ENCODE measurements at places on chromosomes 1 and 21.

GRCh38 chr1:175197531-175197930 lies 5.0 kb upstream of the KIAA0040 start:
- DNase-seq: no peak

DNA sequence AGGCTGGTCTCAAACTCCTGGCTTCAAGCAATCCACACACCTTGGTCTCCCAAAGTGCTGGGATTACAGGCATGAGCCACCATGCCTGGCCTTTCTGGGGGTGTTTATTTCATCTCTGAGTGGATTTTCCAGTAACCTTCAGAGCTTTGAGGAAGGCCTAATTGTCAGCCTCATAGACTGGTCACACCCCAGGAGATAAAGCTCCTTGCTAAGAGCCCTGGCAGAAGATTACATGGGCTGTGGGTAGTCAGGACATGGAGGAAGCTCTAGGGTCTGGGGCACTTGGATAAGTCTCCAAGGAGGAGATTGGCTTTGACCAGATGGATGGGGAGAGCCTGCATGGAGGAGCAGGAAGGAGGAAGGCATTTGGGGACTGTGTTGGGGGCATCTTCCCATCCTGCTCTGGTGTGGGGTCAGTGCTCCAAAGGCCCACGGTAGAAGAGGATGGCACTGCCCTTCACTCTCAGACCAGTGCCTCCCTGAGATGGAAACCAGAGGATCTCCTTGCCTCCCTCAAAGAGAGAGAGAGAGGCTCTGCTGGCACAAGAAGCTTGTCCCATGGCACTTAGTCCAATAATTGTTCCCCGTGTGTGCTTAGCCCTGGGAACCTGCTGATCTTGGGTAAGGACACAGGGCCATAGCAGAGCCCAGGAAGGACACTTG lies 14.7 kb upstream of the GSTM4 start:
- no peak for DNase-seq

GRCh38 chr1:59445040-59445439 lies 148.1 kb downstream of the FGGY start:
- no peak for DNase-seq

- no peak for DNase-seq
Observed at GRCh38 chr1:34926156-34926555, 3.3 kb downstream of the DLGAP3 start.

DNA sequence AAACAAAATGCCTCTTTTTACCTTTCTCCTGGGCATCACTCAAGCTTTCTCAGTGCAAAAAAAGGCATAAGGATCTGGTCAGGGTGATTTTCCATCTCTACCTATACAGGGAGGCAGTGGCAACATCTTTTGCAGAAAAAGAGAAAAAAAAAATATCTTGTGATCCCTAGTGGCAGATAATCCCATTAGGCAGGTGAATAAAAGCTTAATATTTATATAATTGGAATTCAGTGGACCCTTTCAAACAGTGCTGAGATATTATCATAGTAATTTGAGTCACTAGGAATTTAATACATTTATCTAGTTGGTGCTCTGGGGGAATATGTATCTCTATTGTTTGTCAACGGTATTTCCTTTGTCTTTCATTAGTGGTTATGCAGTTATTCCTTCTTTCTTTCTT lies 29.9 kb upstream of the CXADR start:
- DNase-seq: no peak

DNA sequence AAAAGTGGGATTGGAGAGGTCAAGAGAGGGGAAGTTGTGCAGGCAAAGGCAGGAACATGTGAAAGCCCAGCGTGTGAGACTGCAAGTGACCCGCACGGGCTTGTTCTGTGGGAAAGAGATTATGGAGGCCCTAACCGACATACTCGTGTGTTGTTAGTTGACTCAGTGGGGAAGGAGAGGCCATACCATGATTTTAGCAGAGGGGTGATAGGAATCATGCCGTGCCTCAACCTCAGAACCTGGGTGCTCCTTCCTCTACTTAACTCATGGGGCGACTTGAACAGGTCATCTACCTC lies 19.3 kb downstream of the PGLYRP3 start:
- DNase-seq: no peak

GRCh38 chr1:232168508-232168907 lies 461.4 kb downstream of the SIPA1L2 start:
- DNase-seq: no peak

GRCh38 chr1:247273013-247273412 lies 17.1 kb downstream of the VN1R5 start:
- DNase-seq: no peak

DNA sequence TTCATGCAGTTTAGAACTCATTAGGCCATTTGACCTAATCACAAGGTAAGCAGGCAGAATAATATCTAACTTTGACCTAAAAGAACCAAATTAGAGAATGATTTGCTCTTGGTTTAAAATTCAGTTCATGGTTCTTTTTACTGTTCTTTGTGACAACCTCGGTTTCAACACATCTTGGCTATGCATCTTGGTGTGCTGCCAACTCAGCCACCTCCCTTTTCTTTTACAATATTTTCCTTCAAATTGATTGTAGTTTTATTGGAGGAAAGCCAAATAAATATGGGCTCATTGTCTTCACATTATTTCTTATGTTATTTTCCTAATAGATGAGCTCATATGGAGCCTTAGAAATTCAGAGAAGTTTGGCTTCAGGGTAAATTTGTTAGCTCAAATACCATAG lies 338.3 kb downstream of the SIPA1L2 start:
- DNase-seq: no peak

DNA sequence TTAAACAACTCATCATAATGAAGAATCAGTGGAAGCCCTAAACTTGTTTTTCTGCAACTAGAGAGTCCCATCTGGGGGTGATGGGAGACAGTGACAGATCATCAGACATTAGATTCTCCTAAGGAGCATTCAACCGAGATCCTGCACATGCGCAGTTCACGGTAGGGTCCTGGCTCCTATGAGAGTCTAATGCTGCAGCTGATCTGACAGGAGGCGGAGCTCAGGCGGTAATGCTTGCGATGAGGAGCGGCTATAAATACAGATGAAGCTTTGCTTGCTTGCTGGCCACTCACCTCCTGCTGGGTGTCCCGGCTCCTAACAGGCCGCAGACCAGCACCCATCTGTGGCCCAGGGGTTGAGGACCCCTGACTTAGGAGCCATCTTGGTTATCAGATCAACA lies 247.2 kb downstream of the FMN2 start:
- no peak for DNase-seq

DNA sequence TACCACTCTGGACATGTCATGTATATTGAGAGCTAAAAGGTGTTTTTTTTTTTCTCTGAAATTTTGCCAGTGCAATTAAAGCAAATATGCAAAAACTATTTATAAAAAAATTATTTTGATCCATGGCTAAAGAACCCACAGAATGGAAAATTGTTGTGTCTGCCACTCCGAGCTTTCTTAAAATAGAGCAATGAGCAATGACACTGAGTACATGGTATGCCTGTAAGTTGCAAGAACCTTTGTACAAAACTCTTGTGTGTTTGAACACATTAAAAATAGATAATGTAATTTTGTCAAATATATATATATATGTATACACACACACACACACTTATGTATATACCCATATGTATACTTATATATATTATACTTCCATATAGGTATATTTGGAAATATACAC lies 1530.9 kb upstream of the B3GALT2 start:
- DNase-seq: no peak

GRCh38 chr1:31984419-31985347 lies 29.0 kb upstream of the KHDRBS1 start:
- DNase-seq: no peak

DNA sequence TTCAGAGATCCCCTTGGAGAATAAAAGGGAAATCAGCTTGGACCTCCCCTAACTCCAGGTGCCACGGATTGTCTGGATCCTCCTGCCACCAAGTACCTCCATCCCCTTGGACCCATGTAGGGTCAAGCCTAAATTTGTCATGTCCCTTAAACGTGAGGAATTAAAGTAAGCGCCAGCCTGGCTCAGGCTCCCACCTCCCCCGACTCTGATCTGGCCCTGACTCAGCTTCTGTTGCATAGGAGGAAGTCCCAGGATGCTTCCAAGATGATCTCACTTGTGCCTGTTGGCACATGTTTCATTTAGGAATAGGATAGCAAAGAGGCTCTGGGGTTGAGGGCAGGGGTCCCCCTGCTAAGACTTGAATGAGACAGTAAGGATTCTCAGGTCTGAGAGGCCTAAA lies 231.9 kb upstream of the JUN start:
- no peak for DNase-seq

GRCh38 chr1:31694069-31694963 lies 9.5 kb downstream of the COL16A1 start:
- no peak for DNase-seq

DNA sequence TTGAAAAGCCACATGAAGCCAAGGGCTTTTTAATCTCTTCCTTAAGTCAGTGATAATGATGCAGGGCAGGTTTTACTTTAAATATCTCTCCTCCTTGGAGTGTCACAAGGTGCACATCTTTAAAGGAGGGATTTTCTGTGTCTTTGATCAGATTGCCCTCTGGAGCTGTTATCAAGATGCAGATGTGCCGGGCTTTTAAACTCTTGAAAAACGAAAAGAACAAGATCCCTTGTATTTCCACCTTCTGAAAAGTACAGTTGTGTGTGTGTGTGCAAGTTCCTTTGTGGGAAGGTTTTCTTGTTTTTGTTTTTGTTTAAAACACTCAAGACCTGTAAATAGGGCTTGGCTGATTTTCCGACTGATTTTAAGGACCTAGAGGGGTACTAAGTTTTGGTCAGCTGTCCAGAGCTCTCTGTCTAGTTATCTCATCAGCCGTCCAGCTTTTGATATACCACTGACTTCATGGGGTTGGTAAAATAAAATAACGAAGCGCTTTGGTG lies 1.6 kb downstream of the MARK1 start:
- no peak for DNase-seq

GRCh38 chr1:214310010-214310409 lies 29.1 kb downstream of the SMYD2 start:
- DNase-seq: no peak

GRCh38 chr1:205913451-205914154 lies 29.7 kb downstream of the SLC26A9 start:
- no peak for DNase-seq

- DNase-seq: no peak
Observed at GRCh38 chr1:37596182-37596667, 488 bp upstream of the GNL2 start.

DNA sequence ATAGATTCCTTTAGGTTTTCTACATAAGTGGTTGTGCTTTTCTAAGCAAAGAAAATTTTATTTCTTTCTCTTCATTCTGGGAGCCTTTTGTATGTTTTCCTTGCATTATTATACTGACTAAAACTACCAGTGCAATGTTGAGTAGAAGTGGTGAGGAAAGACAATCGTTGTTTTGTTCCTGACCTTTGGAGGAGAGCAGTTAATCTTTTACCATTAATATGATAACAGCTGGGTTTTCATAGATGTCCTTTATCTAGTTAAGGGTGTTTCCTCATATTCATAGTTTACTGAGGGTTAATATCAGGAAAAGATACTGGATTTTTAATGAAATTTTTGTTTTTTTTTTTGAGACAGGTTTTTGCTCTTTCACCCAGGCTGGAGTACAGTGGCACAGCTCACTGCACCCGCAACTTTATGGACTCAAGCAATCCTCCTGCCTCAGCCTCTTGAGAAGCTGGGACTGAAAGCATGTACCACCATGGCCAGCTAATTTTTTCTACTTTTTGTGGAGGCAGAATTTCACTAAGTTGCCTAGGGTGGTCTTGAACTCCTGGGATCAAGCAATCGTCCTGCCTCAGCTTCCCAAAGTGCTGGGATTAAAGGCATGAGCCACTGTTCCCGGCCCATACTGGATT lies 9.0 kb upstream of the KCTD3 start:
- no peak for DNase-seq

DNA sequence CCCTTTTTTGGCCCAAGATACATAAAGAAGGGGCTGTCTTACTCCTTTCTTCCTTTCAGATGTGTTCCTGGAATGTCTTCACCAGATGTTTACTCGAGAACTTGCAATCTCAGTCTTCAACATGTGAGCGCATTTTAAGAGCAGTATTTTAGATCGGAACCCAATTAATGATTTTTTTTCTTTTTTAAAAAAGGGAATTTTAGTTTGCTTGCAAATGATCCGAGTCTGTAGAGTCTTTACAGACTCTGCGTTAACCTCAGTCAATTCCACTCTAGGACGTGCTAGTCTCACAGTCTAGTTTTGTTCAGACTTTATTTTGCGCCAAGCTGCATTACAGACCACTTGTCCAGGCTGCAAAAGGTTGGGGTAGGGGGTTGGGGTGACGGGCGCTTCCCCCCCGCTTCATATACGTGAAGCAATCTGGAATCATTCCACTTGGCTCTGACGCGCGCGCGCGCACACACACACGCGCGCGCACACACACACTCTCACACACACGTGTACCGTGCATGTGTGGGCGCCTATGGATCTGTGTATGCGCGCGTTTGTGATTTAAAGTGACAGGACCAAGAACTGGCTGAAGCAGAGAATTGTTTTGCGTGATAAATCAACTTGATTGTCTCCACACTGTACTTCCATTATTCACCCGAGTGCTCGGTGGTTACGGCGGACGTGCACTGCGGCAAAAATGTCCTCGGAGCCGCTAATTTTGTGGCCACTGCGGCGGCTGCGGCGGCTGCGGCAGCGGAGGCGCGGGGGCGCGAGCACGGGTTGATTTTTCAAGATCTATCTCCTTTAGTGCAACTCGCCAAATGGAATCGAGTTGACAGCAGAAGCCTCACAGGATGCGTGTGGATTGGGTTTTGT lies 25.6 kb upstream of the NFIA start:
- no peak for DNase-seq

GRCh38 chr1:3014050-3014440 lies 7.2 kb upstream of the ACTRT2 start:
- DNase-seq: no peak

DNA sequence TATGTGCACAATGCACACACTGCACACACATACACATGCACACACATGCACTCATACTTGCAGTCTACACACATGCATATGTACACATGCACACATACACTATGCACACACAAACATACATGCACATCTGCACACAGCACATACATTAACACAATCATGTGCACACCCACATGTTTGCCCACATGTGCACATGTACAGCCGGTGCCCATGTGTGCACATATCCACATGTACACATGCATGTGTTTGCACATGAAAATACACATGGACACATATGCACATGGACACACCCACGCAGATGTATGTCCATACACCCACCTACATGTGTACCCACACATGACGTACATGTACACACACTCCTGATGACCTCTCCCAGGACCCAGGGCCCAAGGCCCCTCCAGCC lies 105.1 kb upstream of the ACTRT2 start:
- DNase-seq: no peak

GRCh38 chr1:67666636-67667035 lies 18.4 kb upstream of the GADD45A start:
- no peak for DNase-seq

DNA sequence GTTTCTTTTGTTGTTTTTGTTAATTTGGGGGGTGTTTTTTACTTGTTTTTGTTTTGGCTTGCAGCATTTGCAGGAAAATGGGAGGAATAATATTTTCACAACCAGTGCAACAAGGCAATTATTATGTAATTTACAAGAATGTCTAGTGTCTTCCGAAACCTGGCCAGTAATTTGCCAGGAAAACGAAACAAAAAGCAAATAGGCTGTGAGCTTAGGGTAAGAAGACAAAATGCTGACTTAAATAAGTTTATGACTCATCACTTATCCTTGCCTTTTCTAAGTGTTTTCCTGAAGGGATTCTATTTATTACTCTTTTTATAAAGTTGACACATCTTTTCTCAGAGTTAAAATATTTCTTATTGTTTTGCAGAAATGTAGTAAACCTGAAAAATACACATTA lies 49.8 kb downstream of the KCNT2 start:
- peak; percentile 20 for DNase-seq
